ENCODE measurements at places on chromosomes 4 and X. TPM values are rescaled to one million over a fixed set of nuclear protein-coding genes. Genes with fewer than 3 reads are reported as not detected.

FAM184B gene
- total RNA-seq = not detected

PRDM8 gene
- 8.0 TPM for total RNA-seq

- DNase-seq = no peak
Observed at GRCh38 chr4:79408063-79408462, at the start of gene GK2. Gene GK2 (minus strand): TSS chr4:79408228. CDS start chr4:79408200, 28 bp downstream.

DNA sequence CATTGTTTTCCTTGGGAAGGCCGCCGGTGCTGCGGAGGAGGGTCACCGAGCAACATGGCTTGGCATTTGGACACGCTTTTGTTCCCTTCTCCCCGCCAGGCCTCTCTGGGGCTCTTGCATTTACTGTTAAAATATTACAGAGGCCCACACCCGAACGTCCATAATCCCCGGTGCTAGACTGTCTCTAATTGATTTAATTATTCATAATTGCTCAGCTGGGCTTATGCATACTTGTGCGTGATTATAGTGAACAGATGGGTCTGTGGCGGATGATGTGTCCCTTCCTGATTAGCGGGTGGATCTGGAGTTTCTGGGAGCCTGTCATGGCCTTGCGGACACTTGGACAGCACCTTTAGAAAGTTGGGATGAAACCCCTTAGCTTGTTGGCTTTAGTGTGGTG, 100.2 kb upstream of the MSX1 start:
- no peak for DNase-seq

- no peak for DNase-seq
Observed at GRCh38 chr4:142607976-142608375, 238.1 kb downstream of the INPP4B start.

DNA sequence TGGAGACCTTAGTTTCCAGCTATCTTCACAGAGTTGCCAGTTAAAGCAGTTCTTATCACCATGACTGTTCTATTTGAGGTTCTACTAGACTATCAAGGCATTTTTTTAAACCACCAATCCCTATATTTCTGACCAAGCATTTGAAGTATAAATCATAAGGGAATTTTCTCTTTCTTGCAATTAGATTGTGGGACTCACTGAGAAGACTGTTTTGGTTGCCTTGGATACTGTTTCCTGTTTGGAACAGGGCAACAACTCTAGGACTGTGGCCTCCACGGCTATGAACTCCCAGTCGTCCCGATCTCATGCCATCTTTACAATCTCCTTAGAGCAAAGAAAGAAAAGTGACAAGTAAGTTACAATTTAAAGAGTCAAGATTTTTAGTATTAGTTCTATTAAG, 11.8 kb downstream of the KIF4A start:
- no peak for DNase-seq

DNA sequence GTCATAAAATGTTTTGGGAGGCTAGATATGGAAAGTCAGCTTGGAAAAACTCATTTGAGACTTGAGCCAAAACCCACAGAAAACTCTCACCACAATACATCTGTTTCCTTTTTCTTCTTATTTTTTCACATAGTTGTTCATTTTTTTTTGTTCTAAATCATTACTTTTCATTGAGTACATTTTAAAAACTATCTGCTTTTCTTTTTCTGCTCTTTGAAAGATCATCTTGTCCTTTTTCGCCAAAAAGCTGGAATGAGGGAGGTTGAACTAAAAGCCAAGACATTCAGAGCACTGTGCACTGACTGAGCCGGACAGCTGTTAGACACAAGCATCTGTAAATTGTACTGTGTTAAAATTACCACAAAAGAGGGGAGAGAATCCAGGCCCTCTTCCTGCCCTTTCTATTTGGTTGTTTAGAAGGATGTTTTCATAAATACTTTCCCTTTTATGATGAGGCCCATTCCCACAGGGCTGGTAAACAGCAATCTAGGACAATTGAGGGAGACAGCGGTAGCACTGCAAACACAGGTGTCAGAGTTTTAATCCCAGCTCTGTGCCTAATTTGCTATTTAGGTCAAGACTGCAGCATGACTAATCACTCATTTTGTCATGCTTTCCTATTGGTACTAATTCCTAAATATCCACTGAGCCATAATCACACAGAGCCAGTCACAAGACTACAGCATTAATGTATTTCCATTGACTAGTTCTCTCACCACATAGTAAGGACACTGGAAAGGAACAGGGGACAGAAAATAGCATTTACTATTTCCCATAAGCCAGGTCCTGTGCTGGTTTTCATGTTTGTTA, 7.3 kb upstream of the RNF150 start:
- DNase-seq = no peak

PGAM4 gene
- total RNA-seq = not detected

KCNIP4 gene
- total RNA-seq = not detected

- no peak for DNase-seq
Observed at GRCh38 chr4:174524242-174524641, 2.0 kb upstream of the HPGD start.

DNA sequence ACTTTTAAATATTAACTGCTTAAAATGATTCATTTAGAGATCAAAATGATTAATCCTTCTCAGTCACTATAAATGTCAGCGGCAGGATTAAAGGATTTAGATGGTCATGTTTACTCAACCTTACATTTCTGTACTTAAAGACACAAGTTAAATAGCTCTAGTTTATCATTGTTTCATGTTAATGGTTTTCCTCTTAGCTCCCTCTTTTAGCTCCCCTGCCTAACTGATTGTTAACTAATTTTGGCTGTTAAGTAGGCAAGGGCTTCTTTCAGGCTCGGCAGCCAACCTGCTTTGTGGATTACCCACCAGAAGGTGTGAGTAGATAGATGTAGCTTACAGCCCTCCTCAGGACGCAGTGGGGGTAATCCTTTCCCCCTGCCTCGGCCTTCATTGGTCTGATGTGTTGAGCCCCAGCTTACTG, 96.0 kb downstream of the TENM3 start:
- no peak for DNase-seq

USP26 gene
- not detected for total RNA-seq

C4orf36 gene
- total RNA-seq = 0.49 TPM

PCDH11X gene
- 1.1 TPM for total RNA-seq

- no peak for DNase-seq
Observed at GRCh38 chr4:7379186-7379585, 55.5 kb downstream of the PSAPL1 start.

DNA sequence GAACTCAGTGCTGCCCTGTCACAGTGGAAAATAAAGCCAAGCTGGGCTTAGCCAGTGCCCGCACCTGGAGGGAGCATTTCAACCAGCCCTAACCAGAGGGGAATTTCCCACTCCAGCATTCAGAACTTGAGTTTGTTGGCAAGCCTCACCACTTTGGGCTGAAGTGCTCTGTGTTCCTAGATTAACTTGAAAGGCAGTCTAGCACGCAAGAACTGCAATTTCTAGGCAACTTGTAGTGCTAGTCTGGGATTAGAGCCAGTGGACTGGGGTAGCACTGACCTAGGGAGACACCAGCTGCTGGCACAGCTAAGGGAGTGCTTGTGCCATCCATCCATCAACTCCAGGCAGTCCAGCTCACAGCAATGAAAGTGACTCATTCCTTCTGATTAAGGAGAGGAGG, 1060.6 kb upstream of the GRID2 start:
- DNase-seq = no peak

COX7B2 gene
- total RNA-seq = not detected

KLKB1 gene
- total RNA-seq = 1.1 TPM

AWAT1 gene
- not detected for total RNA-seq

PAGE5 gene
- total RNA-seq = not detected

DNA sequence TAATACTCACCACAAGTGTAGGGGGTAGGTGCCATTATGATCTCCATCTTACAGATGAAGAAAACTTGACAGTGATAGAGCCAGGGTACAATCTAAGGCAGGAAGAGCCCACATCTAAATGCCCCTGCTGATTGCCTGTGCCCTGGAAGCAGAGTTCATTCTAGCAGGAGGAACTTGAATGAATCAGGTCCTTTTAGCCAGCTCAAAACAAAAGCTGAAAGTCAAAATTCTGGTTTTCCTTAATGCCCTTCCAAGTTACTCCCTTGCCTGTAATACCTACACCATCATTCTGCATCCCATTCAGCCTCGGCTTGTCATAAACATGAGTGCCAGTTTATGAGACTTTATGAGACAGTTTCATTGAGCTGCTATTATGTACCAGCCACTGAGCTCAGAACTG, 89.6 kb downstream of the SCD5 start:
- DNase-seq = no peak

MAGEC1 gene
- total RNA-seq = not detected

- DNase-seq = no peak
Observed at GRCh38 chrX:8906299-8906938, 105.2 kb upstream of the FAM9A start.

GRCh38 chrX:33001107-33001506, 210.2 kb downstream of the DMD start:
- no peak for DNase-seq

IL21 gene
- total RNA-seq = not detected

FGF16 gene
- total RNA-seq = 0.40 TPM

DNA sequence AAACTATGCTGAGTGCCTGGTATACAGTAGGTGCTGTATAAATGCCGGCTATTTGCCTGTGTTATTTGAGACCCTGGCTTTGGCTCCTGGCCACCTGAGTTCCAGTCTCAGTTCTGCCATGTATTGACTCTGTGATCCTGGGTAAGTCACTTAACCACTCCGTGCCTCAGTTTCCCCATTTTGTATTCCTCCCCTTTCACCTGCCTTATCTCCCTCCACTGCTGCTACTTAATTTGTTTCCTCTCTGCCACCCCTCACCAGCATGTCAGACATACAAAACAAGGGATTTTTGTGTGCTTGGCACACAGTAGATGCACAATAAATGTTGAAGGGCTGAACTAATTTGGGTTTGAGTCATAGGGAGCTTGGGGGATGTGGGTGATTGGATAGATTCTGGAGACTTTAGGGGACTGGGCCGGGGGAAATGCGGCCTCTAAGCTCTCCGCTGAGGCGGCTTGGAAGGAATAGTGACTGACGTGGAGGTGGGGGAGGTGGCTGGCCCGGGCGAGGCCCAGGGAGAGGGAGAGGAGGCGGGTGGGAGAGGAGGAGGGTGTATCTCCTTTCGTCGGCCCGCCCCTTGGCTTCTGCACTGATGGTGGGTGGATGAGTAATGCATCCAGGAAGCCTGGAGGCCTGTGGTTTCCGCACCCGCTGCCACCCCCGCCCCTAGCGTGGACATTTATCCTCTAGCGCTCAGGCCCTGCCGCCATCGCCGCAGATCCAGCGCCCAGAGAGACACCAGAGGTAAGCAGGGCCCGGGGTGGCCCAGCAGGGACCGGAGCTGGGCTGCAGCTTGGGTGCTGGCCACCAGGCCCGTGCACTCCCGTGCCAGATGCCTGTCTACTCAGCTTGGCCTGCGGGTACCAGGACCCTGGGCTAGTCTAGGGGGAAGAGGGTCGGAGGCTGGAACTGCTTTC, at the start of gene TIMP1:
TSS of gene TIMP1 (plus strand) at position 706 of the 917 bp plus-strand sequence. CDS start 980 bp downstream, outside the sequence.
- peak; percentile 92 for DNase-seq

FAM9C gene
- total RNA-seq = not detected

GUCY1A1 gene
- 16.1 TPM for total RNA-seq

- no peak for DNase-seq
Observed at GRCh38 chr4:992297-993110, 700 bp downstream of the SLC26A1 start.

AMBN gene
- not detected for total RNA-seq

- DNase-seq = no peak
Observed at GRCh38 chr4:95388911-95389310, 159.9 kb downstream of the UNC5C start.

DNA sequence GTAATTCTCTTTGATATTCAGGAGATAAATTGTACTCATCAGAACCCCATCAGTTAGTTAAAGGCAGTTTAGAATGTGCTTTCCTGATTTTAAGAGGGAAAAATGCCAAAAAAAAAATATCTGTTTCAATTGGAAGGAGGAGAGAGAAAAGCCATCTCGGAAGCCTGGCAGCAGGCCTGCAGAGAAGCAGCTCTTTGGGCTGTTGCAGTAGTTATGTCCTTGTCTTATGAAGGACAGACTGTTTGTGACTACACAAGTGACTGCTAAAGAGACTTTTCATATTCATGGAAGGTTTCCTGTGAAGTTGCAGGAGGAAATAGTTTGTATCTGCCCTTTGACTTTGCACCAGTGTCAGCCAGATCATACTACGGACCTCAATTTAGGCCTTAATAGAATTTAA, 88.8 kb downstream of the DCLK2 start:
- DNase-seq = no peak

FAM236C gene
- not detected for total RNA-seq

DNA sequence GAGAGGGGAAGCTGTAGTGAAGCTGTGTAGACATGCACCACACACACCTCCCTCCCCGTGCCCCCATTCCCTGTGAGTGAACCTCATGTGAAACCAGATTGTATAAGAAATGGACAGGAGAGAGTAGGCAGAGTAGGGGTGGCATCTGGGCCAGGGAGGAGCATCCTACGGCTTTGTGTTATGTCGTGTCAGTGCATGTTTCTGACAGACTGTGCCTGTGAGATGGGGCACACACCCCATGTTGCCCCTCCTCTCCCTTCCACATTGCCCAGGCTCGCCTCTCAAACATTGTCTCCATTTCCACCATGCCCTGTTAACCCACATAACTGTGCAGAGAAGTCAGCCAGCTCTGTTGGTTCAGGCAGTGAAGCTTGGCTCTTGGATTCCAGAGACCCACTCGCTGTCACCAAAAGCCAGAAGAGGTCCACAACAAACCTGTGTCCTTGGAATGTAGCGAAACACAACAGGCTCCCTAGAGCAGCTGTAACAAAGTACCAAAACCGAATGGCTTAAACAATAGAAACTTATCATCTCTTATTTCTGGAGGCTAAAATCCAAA, 56.1 kb downstream of the SLC9A6 start:
- DNase-seq = no peak

DNA sequence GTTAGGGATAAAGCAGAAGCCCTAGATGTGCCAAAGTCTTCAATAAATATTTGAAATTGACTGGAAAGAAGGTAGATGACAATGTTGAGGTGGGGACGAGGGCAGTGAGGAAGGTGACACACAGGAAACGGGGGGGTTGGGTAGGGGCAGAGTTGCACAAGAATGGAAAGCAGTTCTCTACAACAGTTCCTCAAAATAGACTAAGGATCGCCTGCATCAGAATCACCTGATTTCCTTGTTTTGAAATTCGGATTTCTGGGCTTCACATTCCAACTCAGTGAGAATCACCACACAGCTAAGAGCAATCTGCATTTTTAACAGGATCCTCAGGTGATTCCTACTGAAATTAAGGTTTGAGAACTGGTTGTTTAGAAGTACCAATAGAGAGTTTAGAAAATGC, 70.6 kb downstream of the ARFIP1 start:
- DNase-seq = no peak

DNA sequence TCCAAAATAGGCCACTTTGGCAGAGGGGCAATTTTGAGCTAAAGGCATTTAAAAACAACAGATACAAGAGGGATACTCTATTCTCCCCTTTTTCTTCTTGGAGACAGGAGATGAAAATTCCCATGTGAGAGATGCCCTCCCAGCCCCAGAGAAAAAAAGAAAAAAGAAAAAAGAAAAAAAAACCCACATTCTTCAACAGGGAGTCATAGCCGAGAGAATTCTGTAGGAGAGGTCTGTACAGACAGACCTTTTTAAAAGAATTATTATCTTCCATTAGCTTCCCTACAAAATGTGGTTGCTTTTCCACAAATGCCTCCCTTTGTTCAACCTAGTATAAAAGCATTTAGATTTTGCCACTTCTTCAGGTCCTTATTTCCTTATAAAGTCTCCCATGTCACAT, 89.9 kb downstream of the SPCS3 start:
- no peak for DNase-seq

Data from sciatic nerve (tissue), 2 donors.